ENCODE measurements at places on chromosomes 6 and 20.
A peak's percentile ranks its signal among the peaks of the same experiment; 100 is the strongest.

- no peak for DNase-seq
Observed at GRCh38 chr6:21462519-21462852, 131.1 kb upstream of the SOX4 start.

DNA sequence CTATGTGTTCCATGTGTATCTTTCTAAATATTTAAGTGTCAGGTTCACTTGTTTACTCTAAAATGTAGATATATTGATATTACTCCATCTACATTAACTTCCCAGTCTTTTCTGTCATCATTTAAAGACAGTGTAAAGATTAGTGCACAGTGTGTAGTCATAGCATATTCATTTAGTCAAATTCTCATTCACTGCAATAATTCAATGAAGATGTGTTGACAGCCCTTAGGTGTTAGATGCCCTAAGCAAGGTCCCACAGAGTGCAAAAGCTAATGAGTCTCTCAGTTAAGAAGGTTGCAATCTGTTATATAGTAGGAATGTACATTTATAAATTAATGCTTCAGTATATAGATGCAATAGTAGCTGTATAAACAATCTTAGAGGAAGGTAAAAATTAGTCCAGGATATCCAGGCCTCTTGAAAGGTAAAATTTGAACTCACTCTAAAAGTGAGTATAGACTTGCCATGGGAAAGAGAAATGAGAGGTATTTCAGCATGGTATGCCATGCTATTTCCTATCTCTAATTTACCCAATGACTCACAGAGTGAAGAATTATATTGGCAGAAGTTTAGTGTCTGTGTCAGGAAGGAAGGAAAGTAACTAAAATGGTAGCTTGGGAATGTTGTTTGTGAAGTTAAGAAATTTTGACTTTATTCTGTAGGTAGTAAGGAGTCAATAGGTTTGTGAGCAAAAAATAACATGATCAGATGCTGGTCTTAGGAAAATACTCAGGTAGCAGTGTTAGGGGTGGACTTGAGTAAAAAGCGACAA lies 969.9 kb upstream of the CITED2 start:
- DNase-seq: no peak

GRCh38 chr6:167742719-167743303 lies 83.9 kb upstream of the AFDN start:
- no peak for DNase-seq

- no peak for DNase-seq
Observed at GRCh38 chr6:25743868-25744267, 10.7 kb upstream of the SLC17A4 start.

DNA sequence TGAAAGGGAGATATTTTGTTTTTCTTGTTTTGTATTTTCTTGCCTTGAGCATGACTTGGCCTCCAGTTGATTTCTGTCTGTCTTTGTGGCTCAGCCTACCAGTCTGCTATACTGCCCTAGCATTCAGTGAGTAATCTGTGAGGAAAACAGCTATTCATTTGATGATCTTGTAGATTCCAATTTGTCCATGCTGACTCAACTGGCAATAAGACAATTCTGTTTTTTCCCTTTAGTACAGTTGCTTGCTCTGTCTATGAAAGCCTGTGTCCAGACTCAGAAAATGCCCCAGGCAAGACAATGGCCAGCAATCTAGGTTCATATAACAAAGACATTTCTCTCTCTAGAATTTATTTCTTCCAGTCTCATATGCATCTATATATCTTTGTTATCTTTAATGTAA lies 10.9 kb upstream of the SOX4 start:
- no peak for DNase-seq

DNA sequence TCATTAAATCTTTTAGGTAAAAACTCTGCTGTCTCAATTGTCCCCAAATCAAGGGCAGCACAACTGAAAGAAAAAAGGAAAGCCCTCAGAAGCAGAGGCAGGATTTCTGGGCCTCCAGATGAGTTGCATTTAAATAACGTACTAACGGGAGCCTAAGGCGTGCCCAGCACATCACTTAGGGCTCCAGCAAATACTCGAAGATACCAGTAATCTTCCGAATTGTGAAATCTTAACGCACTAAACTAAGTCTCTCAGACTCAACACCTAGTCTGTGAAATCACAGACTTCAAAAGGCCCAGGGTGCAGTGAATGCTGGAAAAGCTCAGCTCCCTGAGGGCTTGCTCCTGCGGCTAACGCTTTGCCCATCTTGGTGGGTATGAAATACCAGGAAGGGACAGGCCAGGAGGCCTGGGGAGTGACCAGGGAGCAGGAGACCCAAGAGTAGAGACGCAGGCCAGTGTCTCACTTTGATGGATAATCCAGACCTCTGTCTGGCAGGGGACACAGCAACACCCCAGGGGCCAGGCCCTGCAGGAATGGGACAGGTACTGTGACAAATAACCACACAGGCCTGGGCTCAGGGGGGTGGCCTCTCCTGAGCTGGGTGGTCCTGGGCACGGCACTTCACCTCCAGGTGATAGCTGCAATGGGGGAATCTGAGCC lies 36.4 kb downstream of the RRBP1 start:
- peak; percentile 58 for DNase-seq

All from Right ventricle myocardium inferior (tissue), 1 donor.